ENCODE measurements at places on chromosomes 1 and 21. TPM values are rescaled to one million over a fixed set of nuclear protein-coding genes. Genes with fewer than 3 reads are reported as not detected.
A peak's percentile ranks its signal among the peaks of the same experiment; 100 is the strongest.

Gene KRTAP10-11
- not detected for polyA plus RNA-seq

DNA sequence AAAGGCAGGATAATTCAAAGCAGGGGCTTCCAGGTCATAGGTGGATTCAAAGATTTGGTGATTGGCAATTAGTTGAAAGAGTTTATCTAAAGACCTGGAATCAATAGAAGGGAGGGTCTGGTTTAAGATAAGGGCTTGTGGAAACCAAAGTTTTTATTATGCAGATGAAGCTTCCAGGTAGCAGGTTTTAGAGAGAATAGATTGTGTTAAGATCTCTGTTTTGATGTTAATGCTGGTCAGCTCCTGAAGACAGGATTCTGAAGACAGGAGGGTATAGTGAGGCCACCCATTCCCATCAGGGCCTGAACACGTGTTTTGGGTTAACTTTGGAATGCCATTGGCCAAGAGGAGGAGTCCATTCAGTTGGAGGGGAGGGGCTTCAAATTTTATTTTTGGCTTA is 6.1 kb upstream of the PTBP2 start:
- no peak for DNase-seq

- DNase-seq = no peak
Observed at GRCh38 chr1:154093699-154094098, 61.2 kb downstream of the NUP210L start.

Gene PFKFB2
- polyA plus RNA-seq = 8.5 TPM

GRCh38 chr1:180267761-180268555 is 37.9 kb downstream of the LHX4 start:
- DNase-seq = no peak

Gene NUDT4B
- not detected for polyA plus RNA-seq

GRCh38 chr1:16367258-16367967 is 371 bp downstream of the SZRD1 start:
- DNase-seq = peak; percentile 80

DNA sequence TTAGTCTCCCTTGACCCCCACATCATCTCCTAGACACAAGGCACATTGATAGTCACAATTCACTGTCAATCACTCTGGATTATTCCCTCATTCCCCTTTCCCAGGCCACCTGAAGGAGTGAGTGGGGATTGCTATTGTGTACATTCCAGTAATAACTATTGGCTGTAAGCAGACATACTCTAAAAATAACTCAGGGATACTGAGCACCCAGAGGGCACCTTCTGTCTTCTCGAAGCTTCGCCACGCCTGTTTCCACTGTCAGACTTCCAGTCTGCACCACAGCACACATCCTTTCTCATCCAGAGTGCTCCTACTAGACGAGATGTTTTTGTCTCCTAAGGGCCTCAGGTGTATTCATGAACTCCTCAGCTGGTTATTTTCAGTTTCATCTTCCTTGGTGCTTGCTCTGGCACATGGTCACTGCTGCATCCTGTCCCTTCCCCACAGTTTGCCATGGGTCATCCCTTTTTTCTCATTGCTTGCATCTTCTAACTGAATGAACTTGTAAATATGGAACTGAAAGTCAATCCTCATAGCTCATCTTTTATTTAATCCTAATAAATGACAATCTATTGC is 848 bp upstream of the APOBEC4 start:
- DNase-seq = no peak

Gene PPM1J
- polyA plus RNA-seq = 1.9 TPM

DNA sequence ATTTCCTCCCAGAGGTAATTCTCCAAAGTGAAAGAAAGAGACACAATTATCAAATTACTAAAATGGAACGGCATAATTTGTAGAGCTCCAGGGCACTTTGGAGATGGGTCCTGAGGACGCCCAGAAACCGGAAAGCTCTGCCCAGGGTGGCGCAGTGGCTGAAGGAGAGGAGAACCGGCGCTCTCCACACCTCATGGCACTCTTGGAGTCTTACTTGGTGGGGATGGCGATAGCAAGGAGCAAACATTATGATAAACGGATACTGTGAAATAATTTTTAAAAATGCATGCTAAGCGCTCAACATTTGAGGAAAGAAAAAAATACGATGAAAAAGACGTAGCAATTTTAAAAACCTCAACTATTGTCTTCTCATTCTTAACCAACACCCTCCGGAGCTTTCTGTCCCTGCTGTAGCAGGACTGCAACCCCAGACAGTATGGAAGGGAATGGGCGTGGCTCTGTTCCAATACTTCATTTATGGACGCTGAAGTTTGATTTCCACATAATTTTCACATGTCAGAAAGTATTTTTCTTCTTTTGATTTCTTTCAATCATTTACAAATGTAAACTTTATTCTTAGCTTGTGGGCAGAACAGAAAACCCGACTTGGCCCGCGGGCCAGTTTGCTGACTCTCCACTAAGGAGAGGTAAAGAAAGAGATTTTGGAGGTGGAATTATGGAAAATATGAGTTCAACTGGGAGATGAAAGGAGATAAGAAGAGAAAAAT is 1.1 kb downstream of the S100A11 start:
- DNase-seq = no peak

DNA sequence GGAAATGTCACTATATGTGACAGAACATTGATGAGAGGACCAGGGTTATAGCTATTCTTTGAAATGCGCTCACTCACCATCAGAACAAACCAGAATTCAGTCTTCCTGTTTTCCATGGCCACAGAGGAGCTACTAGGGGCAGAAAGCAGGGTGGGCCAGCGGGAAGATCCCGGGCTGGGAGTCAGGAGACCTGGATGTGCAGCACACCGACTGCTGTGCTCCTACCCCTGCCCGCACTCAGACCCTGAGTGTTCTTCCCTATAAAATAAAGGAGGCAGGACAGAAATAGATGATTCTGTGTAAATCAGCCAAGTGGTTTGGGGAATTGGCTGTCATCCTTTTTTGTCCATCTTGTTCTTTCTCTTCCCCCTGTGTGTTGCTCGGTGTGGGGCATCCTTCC is 21.0 kb downstream of the MTARC1 start:
- DNase-seq = no peak

DNA sequence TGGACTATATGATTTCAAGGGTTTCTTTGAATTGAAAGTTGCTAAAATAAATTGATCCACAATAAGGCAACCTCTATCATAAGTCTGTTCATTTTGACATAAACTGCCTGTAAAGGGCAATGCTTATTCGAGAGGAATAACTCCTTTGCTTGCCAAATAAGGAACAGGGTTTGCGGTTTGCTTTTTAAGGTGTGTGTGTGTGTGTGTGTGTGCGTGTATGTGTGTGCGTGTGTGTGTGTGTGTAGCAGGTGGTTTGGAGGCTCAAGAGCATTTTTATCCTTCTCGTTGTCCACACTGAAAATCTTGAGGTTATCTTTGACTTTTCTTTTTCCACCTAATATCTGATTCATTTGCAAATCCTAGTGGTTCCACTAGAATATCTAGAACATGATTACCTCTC is 13.1 kb upstream of the NGF start:
- DNase-seq = no peak

DNA sequence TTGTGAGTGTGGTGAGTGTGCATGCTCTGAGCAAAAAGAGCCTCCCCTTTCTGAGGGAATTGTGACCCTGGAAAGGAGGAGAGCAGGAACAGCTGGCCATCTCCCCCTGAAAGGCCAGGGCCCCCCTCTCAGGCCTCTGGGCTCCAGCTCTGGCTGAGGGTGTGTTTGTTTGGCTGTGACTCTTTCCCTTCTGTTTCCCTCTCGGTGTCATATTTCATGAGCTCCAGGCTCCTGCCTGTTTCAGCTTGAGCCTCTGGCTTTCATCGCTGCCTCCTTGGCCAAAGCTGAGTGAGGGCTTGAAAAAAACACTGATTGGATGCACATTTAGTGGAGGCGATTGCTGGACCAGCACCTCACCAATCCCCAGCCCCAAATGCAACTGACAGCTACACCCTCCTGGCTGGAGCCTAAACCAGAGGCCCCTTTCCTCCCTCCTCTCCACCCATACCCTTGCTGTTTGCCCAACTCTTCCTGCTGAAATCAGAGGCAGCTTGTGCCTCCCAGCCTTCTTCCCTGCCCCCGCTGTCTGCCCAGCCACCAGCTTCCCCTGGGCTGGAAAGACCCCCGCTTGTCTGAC is 64.1 kb downstream of the DDR2 start:
- peak; percentile 85 for DNase-seq

GRCh38 chr1:61190618-61191432 is 108.5 kb downstream of the NFIA start:
- DNase-seq = no peak

GRCh38 chr1:182376936-182377574 is 14.5 kb downstream of the GLUL start:
- no peak for DNase-seq

Gene ICOSLG
- 9.6 TPM for polyA plus RNA-seq

DNA sequence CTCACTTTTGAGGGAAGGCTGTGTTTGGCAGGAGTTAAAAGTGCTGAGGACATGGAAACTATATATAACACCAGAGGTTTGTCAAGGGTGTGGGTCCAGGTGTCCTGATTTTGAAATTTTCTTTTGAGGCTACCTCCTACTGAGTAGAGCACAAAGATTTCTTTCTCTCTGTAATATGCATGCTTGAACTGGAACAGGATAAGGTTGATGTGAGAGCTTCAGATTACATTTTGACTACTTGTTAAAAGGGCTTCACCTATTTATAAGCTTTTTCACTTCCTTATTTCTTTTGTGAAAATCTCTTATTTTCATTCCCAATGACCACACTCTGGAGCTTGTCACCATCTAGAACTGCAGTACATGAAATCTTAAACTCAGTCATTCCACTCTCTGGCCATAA is 59.8 kb upstream of the PLA2G4A start:
- DNase-seq = no peak

Gene TXNIP
- polyA plus RNA-seq = 481 TPM

DNA sequence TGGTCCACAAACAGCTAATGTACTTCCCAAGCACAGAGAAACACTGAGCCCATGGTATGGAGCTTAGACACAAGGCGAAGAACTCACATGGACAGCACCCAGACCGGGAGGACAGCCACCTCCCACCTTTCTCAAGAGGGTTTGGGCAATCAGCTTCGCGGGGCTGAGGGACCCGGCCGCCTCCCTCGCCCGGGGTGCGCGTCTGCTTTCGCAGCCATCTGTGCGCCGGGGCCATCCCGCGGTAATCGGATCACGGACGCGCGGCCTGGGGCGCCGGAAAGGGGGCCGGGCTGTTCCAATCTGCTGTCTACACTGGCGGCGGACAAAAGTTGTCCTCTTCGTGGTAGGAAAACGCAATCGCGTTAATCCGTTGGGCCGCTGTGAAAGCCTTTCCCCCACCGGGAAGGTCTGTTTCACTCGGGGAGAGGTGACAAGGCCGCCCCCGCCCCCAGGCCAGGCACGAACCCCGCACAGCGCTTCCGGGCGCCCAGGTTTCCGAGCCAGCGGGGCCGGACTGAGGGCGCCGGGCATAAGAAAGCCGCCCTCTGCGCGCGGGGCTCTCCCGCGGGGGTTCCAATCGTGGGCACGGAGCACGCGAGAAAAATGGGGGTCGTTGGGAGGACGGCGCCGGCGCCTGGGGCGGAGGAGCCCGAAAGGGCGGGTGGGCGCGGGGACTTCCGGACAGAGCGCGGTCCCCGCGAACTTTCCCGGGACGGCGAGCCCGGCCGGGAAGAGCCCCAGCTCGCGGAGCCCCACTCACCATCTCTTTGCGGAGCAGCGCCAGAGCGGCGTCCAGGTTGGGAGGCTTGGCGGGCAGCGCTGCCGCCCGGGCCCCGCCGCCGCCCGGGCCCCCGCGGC is 664 bp downstream of the FAM89A start:
- no peak for DNase-seq

DNA sequence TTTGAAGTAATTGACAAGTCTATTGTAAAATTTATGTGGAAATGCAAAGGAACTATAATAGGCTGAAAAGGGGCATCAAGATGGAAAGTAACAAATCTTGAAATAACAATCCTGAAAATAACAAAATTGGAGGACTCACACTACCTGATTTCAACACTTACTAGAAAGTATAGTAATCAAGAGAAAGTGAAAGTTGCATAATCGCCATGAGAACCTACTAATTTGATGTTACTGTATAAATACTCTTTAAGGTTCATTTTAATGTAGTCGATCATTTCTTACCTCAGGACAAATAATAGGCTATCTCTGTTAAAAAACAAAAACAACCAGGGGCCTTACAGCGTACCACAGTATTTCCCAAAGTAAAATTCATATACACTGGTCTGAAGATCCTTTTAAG is 71.7 kb downstream of the EDEM3 start:
- no peak for DNase-seq

Gene C8A
- 0.60 TPM for polyA plus RNA-seq

GRCh38 chr1:67175530-67176087 is 9.4 kb downstream of the IL23R start:
- no peak for DNase-seq

Gene WDR77
- polyA plus RNA-seq = 42.8 TPM

DNA sequence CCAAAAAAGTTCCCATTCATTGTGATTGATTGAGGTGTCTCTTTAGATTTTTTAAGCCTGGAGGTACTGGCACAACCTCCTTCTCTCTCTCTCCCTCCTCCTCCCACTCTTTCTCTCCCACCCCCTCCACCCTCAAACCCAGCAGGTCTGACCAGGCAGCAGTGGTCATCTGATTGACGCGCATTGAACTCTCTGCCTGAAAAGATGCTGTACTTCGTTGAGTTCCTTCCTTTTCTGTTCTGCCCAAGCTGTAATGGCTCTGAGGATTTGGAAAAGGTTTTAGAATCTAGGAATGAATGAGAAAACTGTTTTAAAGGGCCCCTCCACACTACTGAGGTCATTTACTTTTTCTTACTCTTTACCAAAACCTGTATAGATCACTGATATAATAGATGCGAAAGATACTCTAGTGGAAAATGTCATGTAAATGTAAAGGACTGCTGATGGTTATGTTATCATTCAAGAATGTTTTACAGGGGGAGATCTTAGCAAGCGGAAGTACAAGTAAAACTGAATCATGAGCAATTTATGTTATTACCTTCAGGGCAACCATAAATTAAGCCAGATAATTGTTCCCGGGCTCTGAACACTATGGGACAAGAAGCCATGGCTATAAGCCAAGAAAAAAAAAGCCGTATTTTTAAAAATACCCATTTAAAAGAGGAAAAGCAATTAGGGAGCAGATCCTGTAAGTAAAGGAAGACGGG is 25.2 kb upstream of the DYRK1A start:
- no peak for DNase-seq

GRCh38 chr1:8926707-8927694 is 18.7 kb upstream of the CA6 start:
- no peak for DNase-seq

DNA sequence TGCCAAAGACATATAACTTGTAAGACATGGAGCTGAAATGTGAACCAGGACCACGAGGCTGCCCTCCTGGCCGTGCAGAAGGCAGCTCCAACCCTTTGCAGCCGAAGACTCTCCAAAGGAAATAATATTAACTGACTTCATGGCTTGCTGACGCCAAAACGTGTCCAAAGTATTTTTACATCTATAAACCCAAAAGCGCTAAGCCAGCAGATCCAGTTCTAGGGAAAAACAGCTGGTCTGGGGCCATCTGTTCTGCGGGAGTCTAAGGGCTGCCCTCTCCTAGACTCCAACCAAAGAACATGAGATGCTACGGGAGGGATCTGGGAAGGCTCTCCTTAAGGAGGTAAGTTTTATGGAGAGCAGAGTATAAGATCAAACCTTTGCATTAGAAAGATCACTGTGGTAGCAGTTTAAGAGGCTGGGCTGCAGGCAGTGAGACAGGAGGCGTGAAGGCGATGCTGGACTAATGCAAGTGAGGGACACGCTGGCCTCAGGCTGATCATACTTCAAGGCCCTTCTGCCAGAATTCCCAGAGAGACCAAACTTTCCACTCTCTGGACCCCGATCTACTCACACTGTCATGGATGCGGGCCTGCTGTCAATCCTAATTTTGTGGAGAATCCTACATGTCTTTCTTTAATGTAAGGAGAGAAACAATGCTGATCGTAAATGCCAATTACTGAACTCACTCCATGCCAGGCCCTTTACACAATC is 1.2 kb downstream of the TMEM53 start:
- DNase-seq = no peak
